GM12892 (cell line): ENCODE measurements at places on chromosomes 11 and 22.

DNA sequence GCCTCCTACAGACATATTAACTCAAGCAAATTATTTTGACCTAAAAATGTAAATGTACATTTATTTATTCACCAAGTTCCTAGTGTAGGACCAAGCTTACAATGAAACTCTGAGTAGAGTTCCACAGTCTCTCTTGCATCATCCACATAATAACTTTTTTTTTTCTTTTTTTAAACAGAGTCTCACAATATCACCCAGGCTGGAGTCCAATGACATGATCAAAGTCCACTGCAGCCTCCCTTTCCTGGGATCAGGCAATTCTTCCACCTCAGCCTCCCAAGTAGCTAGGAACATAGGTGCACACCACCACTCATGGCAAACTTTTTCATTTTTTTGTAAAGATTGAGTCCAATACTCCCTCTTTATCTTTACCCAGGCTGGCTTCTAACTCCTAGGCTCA, 28.0 kb downstream of the FEZ1 start:
- no peak for DNase-seq

DNA sequence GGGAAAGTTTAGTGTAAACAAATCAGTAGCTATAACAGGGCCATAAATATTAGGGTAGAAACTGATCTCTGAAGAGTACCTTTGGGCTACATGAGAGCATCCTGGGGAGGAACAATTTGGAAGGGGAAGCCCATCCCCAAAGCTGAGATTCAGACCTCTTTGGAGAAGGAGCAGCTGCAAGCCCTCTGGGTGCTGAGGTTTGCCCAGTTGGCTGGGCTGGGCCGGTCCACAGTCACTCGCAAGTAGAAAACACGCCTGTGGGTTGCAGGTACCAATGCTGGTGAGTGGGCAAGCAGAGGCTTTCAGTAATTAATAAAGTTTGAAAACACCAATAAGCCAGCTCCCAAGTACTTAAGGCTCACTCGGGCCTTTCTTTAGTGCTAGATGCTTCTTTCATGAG, 124.5 kb downstream of the ARHGAP8 start:
- DNase-seq: no peak

DNA sequence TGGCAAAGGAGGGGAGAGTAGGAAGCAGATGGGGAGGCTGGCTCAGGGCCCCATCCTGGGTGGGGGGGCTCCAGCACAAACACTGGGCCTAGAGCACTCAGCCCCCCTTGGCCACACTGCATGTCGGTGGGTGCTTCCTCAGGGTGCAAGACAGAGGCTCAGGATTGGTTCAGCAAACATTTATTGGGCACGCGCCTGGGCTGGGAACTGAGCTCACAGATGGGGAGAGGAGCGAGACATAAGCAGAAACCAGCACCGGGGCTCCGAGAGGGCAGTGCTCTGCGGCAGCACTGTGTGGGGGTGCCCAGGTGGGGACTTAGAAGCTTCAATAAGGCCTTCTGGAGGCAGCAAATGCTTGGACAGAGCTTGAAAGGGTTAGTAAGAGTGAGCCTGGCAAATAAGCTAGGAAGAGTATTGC, 12.1 kb upstream of the EHD1 start:
- DNase-seq: no peak

DNA sequence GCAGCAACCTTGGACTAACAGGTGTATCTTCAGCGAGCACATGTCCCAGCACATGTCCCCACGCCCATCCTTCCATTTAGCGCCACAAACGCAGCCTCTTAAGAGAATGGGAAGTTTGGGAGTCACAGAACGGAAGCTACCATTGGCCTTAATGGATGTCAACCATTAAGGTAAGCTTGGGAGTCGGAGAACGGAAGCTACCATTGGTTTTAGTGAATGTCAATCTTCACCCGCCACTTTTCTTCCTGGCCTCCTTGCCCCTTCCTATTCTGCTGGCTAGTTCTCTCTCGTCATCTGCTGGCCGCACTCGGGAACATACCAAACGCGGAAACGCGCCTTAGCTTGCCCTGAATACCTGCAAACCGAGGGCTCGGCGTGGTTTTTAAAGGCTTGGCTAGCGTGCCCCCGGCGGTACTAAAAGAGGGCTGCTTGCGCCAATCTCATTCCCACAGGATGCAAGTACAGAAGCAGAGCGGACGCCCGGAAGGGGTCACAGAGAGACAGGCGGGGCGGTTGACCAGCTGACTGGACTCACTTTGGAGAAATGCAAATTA, 24.3 kb downstream of the GLYATL1 start:
- no peak for DNase-seq

GRCh38 chr11:46363031-46363407, 15.8 kb downstream of the DGKZ start:
- no peak for DNase-seq

DNA sequence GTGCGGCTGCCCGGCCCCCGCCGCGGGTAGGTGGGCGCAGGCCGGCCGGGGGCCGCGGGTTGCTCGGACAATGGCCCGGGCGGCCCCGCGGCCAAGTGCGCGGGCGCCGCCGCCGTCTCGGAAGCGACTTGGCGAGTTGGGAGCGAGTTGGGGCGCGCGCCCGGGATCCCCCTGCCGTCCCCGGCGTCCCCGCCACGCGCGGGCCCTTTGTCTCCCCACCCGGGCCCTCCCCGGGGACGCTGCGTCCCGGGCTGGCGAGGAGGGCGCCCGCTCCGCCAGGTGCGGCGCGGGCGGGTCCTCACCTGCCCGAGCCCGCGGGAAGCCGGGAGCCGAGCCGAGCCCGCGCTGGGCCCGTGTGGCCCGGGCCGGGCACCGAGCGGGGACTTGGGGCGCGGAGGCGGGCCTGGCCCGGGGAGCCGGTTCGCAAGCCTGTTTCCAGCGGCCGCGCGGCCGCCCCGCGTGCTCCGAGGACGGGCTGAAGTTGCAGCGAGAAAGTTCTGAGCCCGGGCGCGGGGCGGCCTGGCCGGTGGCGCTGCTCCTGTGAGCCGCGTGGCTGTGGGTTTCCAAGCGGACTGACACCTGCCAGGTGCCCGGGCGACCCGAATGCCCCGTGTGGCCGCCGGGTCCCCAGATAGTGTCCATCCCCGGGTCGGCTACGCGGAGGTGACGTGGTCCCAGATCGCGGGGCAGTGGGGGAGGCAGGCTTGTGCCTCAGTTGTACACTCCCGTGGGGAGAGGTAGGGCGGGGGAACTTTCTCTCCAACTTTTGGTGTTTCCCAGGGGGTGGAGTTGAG, 586 bp downstream of the LRP5 start:
- peak; percentile 67 for DNase-seq

- no peak for DNase-seq
Measured at GRCh38 chr11:114090225-114090910, 30.9 kb downstream of the ZBTB16 start.

- DNase-seq: no peak
Measured at GRCh38 chr22:45680932-45681700, 9.5 kb downstream of the ATXN10 start.

- no peak for DNase-seq
Measured at GRCh38 chr22:29078869-29079207, 6.0 kb downstream of the KREMEN1 start.

DNA sequence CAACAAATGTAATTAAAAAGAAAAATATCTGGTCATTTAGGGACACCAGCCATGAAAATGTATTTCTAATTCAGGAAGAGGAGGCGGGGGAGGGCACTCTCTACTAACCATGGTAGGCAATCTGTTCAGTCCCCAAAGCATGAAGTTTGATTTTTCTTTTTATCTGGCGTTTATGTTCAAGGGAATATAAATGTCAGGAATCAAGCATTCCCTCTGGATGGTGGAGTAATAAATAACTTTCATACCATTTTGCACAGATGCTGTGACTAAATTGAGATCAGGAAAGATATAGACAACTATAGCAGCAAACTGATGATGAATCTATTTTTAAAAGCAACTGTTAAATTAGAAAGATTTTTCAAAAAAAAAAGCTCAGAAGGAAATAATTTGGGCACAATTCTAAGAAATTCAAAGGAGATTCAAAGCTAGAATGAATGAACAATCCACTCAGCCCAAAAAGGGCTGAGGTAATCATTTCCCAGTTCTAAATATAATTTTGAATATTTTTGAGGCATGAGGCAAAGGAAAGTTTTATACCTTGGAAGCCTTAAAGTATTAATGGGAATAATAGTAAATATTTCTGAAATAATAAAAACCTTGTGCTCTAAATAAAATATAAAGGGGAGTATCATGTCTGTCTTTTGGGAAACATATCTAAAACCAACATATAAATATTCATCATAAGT, 146.4 kb upstream of the POU2AF2 start:
- DNase-seq: no peak

DNA sequence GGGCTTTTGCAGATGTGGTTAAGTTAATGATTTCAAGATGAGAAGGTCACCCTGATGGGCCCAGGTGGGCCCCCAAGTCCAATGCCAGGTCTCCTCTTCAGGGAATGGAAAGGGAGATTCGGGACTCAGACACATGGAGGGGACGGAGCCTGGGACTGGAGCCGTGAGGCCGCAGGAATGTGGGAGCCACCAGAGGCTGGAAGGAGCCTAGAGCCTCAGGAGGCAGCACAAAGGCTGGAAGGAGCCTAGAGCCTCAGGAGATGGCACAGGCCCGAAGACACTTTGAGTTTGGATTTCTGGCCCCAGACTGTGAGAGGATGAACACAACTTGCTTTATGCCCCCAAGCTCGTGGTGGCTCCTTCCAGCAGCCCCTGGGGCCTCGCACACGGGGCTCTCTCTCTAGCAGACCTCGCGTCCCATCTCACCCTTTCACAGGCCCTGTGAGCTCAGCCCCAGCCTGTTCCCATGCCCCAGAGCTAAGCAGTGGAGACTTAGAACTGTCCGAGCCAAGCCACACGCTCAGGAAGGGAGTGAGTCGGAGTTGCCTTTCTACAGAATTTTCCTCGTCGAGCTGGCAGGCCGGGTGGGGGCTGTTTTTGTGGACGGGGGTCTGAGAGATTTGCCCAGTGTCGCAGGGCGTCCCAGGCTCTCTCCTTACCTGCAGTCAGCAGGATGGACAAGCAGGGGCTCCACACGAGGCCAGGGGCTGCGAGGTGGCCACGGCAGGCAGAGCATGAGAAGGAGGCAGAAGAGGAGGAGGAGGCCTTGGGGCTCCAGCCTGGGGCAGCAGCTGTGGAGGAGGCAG, 937.6 kb downstream of the BRD1 start:
- no peak for DNase-seq

DNA sequence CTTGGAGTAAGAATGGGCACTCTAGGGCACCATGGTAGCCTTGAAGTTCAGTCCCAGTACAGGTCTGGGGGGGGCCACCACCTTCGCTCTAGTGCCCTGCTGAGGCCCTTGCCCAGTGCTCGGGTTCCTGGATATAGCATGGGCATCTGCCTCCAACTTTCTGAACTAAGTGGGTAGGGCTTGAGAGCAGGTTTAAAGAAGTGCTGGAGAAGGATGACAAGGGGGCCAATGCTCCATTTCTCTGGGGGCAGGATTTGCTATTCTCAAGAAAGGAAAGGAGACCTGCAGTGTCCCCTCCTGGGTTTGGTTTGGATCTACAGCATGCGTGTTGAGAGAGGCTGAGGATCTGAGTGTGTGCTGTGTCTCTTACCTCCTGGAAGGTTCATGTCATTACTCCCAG, 82.2 kb upstream of the SUSD2 start:
- no peak for DNase-seq

GRCh38 chr22:25021976-25022711, 69.6 kb downstream of the KIAA1671 start:
- no peak for DNase-seq

DNA sequence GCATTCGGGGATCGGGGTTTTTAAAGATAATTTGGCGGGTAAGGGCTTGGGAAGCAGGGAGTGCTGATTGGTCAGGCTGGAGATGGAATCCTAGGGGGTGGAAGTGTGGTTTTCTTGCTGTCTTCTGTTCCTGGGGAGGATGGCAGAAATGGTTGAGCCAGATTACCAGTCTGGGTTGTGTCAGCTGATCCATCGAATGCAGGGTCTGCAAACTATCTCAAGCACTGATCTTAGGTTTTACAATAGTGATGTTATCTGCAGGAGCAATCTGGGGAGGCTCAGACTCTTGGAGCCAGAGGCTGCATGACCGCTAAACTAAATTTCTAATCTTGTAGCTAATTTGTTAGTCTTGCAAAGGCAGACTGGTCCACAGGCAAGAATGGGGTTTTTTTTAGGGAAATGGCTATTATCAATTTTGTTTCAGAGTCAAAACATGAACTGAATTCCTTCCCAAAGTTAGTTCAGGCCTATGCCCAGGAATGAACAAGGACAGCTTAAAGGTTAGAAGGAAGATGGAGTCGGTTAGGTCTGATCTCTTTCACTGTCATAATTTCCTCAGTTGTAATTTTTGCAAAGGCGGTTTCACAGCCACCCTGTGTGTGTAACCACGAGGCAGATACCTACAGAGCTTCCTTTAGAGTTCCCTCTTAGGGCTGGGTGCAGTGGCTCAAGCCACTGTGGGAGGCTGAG, 10.2 kb downstream of the SCGB1A1 start:
- DNase-seq: no peak

GRCh38 chr22:35150183-35151107, 84.5 kb downstream of the ISX start:
- DNase-seq: no peak

GRCh38 chr11:117072517-117073461, 25.4 kb downstream of the SIK3 start:
- no peak for DNase-seq

- no peak for DNase-seq
Measured at GRCh38 chr11:26851696-26852095, 129.8 kb upstream of the SLC5A12 start.

DNA sequence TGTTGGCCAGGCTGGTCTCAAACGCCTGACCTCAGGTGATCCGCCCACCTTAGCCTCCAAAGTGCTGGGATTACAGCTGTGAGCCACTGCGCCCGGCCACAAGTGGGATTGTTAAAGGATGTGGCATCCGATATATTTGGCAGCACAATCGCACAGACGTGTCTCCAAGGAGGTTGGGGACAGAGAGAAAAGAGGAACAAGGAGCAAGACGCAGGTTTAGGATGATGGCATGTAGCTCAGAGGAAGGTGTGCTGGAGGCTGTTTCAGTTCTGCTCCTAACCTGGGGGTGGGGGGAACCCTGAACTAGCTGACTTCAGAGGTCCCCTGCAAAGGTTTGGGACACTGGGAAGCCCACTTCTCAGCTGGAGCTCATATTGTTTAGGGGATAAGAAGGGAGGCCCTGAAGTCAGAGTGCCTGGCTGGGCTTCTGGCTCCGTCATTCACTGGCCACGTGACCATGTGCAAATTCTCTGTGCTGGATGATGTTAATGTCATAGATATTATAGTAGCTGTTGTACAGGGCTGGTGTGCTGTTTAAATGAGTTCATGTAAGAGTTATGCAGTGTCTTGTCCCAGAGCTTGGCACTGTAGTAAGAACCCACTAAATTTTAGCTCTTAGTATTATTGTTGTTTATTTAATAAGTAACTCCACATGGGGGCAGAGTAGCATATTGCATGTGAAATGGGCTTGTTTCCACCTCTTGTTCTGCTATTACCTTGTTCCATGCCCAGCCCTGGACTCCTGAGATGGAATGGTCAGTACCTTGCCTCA, 129.7 kb downstream of the ST3GAL4 start:
- no peak for DNase-seq

GRCh38 chr22:17106161-17106784, 14.9 kb downstream of the TMEM121B start:
- DNase-seq: no peak

DNA sequence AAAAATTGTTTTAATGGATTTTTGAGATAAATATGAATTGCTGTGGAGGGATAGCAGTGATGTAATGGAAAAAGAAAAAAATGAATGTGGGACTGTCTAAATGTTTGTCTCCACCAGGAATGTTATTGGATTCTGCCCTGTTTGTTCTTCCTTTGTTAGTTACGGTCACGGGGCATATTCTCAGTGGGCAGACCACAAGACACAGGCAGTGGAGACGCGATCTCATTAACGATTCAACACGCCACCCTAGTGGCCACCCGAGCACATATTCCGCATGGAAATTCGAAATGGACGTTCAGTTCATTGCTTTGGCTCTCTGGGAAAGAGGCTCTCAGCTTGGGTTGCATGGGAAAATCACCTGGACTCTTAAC, 151.8 kb upstream of the TTC12 start:
- no peak for DNase-seq
